ENCODE measurements at places on chromosomes 12 and 14. TPM values are rescaled to one million over a fixed set of nuclear protein-coding genes. Genes with fewer than 3 reads are reported as not detected.

DNA sequence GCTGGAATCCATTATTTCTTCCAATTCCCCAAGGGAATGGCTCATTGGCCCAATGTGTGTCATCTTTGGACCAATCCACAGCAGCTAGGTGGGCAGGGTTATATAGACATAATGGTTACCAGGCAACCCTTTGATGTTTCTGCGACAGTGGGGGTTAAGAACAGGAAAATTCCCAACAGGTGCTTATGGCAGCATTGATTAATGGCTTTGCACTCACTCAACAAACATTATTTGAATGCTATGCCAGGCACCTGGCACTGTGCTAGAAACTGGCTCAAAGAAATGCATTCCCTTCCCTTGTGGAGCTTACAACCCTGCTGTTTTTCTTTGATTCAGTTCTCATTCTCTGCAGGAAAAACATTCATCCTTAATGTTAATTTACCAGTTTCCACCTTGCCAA, 1221.0 kb downstream of the AACS start:
- DNase-seq, result no peak

DNA sequence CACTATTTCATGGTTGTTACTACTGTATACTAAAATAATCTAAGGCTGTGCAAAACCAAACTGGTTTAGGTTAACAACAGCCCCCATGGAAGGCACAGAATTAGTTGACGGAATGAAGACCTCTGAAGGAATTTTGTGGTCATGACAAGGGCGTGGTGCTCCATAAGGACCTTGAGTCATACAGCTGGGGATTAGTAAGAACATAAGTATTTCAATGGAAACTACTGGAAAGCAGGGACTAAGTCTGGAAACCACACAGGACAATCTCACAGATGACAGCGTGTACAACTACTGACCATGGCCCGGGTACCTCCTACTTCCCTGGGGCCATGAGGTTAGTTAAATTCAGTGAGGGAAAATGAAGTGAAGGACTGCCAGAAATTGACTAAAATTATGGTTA, 98.5 kb upstream of the PLEKHA5 start:
- DNase-seq, result no peak

The ZNF891 gene
- polyA plus RNA-seq, result 0.43 TPM

DNA sequence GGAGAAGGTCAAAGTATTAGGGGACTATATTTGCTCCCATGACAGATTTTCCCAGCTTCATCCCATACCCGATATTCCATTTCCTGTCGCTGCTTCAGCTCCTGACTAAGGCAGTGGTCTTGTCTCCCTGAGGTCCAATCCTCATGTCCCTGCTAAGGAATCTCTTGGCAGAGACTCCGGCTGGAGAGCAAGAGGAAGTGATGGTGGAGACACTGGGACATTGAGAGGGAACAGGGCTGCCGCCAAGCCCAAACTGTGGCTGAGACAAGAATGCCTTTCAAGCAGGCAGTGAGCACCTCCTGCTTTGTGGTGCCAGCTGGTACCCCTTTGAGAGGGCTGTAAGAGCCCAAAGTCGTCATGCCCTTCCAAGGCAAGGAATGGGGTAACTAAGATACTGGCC, 5.5 kb downstream of the SP7 start:
- DNase-seq, result no peak

DNA sequence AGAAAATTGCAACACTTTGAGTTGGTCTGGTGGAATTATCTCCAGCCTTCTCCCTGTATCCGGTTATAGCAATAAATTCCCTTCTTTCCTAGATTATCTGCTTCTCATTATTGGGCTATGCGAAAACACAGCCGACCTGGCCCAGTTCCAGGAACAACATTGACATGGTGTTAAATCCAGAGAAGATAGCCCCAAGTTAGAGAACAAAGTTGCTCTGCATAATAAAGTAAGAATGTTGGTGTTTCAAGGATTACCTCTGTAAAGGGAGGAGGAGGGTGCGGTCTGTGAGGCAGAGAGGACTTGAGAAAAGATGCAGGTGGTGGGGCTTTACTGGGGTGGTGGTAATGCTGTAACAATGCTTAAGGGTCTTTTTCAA, 12.1 kb downstream of the TCL1A start:
- DNase-seq, result no peak

The CMKLR1 gene
- polyA plus RNA-seq, result 0.12 TPM

DNA sequence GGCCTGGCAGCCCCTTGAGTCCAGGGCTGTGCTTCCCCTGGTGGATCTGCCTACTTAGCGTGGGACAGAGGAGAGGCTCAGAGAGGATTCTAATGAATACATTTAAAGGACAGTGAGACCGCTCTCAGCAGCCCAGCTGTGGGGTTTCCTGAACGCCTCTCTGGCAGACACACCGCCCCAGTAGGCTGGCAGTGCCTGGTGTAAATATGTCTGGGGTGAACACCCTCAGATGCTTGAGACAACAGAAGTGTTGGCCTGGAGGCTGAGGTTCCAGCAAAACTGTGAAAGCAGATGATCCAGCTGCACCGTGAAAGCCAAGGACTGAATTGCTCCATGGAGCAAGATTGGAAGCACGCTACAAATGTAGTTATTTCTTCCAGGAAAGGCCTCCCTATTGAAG, 55.1 kb downstream of the LRRC74A start:
- DNase-seq, result no peak

GRCh38 chr12:9797722-9798619, 29.3 kb upstream of the KLRF1 start:
- no peak for DNase-seq

DNA sequence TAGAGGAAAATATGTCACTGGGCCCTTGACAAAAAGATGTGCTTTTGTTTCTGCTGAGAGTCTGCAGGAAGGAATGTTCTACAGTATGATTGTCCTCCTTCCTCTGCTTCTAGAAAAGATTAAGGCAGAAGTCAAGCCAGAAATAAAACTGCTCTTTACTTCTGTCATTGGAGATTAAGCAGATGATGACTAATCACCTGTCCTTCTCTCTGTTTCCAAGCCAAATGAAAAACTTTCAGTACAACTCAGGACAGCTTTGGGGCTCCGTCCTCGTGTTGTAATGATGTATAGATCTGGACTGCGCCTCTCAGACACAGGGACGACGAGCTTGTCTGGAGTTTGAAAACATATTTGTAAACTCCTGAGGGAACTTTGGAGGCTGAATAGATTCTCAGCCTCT, 159.3 kb downstream of the DYRK2 start:
- DNase-seq, result no peak

DNA sequence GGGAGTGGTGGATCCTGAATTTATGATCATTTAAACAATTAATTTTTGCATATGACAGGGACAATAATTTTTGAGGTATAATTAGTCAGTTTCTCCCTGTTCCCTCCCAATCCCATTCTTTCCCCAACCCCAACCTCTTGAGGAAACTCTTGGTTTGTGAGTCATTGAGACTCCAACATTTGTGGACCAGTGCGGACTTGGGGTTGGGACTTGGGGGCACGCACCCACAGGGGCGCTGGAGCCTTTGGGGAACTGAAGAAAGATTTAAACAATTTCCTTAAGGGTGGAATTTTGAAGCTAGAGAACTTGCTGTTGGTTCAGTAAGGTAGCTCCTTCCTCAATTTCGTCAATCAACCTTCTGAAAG, 17.4 kb upstream of the PTGR2 start:
- no peak for DNase-seq

The TAS2R20 gene
- 0.62 TPM for polyA plus RNA-seq

The PROX2 gene
- polyA plus RNA-seq, result not detected

The TNFAIP2 gene
- 20.2 TPM for polyA plus RNA-seq

DNA sequence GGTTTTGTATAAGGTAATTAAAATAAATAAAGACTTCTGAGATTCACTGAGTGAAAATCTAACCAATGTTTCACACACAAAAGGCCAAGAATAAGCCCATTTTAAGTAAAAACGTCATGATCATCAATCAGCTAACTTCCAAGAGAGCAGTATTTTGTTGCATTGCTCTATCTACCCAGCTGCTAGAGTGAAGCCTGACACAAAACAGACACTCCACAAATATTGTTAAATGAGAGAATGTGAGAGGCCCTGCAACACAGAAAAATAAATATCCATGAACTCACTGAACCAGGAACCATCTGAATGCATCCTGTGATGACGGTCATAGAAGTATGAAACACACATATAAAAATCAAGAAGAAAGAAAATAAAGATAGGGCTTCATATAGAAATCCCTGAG, 358.6 kb upstream of the TMTC1 start:
- DNase-seq, result no peak

DNA sequence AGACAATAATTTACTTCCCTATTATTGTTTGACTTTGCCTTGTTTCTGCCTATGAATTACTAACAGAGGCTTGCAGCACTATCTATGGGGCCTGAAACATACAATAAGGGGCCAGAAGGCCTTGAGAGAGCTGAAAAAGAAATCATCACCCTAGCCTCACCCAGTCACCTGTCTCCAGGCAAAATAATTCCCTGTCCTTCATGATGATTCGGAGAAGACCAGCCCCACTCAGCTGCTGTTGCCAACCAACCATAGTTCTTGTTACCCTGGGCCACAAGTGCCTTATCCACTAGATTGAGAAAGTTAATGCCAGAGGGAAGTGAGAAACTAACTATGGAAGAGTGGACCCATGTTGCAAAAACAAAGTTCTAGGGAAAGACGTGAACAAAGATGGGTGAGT, 97.1 kb downstream of the ARF6 start:
- DNase-seq, result no peak

- DNase-seq, result no peak
Observed at GRCh38 chr14:45891417-45892080, 638.5 kb upstream of the MIS18BP1 start.

The TMEM63C gene
- not detected for polyA plus RNA-seq

GRCh38 chr14:39766397-39767000, 334.3 kb upstream of the FBXO33 start:
- DNase-seq, result no peak

- DNase-seq, result no peak
Observed at GRCh38 chr12:71045781-71046180, 112.0 kb downstream of the TSPAN8 start.

DNA sequence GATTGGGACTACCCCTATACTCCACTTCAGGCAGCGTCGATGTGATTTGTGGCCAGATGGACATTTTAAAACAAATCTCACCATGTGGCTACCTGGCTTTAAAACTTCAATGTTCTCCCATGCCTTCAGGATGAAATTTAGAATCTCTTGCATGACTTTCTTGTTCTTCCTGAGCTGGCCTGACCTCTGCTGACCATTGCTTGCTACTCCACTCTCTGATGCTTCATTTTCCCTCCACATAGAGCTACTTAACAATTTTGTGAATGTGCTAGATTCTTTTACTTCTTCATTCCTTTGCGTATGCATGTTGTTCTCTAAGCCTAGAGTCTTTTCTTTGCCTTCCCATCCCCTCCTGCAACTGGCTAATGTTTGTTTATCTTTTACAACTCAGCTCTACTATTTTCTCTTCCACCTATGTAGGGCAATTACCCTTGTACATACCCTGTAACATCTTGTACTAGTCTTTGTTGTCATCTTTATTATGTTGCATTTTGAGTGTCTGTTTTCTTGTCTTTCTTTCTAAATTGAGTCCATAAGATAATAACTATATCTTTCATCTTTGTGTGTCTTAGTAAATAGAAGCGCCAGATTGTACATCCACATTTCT, 41.2 kb downstream of the YLPM1 start:
- peak; percentile 43 for DNase-seq

The KRT1 gene
- polyA plus RNA-seq, result not detected

DNA sequence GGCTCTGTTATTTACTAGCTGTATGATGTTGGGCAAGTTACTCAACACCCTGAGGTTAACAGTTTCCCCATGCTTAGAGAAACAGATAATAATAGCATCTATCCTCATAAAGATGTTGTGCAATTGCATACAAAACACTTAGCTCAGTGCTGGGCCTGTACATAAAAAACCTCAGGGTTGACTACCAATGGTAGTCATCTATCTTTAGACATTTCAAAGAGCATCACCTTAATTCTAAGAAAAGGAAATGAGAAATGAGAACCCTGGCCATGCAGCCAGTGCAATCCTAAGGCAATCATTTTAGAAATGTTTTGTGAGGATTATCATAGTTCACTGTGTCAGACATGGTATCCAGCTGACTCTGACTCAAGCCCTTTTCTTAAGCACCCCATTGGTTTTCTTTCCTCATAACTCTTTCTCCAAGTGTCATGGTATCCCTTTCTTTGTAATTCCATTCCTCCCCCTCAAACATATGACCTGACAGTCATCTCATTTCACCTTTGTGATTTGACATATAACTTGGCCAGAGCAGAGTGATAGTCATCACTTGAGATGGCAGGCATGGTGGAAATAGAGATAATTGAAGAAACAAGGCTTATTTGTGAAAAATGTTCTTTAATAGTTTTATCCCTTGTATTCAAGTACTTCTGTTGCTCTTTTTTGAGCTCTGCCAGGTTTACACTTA, 29.5 kb upstream of the OSBPL8 start:
- peak; percentile 66 for DNase-seq

DNA sequence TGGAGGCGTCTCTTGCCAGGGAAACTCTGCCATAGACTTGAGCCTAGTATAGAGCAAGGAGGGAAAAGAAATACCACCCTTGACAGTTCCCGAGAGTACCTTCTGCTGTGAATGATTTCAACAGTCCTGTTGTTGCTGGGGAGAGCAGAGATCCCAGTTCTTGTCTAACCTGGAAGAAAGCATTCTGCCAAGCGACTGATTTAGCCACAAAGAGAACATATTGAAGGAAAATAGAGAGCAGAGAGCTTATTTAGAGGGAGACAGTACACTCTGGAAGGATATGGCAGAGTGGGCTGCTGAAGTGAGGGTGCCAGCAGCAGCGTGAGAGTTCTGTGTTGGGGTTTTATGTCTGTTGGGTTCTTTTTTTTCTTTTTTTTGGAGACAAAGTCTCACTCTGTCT, 966.9 kb upstream of the TMEM132C start:
- no peak for DNase-seq

DNA sequence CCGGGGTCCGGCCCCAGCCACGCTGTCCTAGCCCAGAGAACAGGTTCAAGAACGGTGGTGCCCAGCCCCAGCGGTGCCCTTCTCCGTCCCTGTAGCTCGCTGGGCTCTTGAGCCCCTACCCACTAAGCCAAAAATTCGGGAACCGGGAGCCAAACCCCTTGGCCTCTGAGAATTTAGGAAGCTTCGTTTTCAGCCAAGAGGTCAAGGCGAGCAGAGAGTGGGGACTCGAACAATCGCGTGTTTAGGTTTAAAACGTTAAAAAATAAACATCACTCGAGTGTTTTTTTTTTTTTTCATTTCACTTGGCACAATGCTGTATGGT, 6.2 kb downstream of the SIX1 start:
- DNase-seq, result no peak

DNA sequence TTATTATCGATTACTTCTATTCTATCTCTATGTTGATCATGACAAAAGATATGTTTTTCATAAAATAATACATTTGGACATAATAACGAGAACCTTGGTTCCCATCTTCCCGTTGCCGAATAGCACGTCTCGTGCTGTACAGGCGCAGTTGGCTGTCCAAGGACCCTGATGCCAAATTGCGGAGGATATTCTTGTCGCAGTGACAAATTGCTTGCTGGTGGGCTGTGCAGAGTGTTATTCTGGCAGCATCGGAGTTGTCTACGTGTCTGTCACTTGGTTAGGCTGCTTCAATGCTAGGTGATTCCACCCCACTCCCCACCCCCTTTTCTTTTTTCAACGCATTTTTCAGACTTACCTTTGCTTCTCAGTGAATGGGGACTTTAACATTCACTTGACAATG, 546.8 kb downstream of the PRKD1 start:
- no peak for DNase-seq
